NCI-H2081 treated with DMSO at 0.1 percent for 48 hours (cell line): ENCODE measurements at places on chromosomes 3 and 15.

GRCh38 chr3:13543253-13543652 is 5.7 kb upstream of the FBLN2 start:
- DNase-seq, result no peak

DNA sequence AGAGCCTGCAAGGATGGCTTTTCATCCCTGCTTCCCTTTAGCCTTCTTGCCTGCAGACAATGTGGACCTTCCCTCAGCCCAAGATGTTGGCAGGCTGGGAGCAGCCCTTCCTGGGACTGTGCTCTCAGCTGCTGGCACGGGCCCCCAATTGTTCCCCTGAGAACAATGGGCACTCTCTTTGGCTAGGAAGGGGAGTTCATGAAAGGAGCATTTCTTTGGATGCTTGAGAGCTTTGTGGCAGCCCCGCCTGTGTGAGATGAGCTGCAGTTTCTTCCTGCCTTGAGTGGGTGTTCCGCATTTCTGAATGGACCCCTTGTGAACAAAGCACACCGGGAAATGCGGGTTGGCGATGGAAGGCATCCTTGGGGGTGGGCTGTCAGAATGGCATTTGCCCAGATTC is 35.0 kb upstream of the BSN start:
- no peak for DNase-seq

DNA sequence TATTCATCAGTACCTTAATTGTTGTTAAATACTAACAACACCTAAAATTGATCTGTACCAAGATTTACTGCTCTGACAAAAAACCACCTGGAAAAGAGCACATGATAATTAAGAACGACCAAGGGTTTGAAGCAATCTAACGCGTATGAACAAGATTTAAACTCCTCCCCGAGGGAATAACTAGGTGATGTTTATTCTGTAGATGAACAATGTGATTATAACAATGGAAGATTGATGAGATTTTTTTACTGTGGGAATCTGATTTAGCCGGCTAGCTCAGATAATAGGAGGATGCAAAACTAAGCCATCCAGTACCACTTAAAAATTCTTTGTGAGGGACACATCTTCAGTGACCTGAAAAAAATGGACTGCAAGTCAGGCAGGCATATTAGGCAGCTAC is 222.1 kb downstream of the FHIT start:
- no peak for DNase-seq

DNA sequence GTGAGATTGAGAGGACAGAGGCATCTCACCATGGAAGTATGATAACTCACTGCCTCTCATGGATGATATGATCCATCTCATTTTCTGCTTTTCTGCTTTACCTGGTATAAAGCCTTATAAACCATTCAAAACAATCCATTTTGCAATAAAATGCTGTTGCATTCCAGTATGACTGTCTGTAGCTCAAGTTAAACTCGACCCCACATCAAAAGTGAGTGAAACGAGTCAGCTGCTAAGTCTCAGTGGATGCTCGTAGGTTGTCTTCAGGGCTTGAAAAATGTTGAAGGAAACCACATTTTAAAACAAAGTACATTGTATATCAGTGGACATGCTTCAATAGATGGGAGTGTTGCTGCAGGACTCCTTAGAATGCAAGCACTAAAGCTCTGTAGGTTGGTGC is 839.0 kb downstream of the TUSC7 start:
- no peak for DNase-seq

DNA sequence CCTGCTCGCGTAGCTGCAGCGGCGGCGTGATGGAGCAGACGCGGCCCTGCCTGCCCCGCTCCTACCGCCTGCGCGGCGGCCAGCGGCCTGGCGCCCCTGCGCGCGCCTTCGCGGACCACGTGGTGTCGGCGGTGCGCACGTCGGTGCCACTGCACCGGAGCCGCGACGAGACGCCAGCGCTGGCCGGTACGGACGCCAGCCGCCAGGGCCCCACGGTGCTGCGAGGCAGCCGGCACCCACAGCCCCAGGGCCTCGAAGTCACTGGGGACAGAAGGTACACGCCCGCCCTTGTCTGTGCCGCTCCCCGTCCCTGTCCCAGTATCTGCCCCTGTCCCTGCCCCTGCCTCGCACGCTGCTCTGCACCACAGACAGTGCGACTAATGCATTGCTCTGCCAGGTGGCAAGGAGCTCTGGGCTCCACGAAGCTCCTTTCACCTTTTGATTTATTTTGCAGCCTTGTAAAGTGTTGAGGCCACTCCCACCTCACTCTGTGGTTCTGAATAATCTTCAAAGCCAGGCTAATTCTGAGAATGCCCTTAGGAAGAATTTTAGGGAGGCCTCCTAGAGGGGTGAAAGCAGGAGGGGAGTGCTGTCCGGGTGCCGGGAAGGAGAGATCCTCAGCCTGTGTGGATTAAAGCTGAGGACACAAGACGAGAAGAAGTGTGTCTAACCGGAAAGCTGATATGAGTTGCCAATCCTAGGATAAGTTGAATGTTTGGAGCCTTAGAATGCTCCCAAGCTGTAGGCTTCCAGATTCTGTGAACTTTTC is 100.0 kb downstream of the THSD4 start:
- no peak for DNase-seq

DNA sequence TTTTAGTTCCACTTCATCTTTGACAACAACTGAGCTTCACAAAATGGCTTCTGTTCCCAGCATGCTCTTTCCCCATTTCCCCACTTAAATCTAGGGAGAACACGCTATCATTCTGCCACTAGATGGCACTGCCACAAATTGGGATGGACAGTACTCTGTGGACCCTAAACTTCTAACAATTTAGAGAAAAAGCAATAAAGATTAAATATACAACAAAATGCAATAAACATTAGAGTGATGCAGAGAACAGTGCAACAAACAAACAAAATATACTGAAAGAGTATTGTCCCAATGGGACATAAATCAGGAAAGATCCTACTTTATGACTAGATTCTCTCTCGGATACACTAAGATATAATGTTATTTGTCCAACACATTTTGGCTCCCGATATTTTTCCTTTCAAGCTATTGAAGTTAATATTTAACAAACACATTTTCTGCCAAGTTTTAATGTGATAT is 169.7 kb upstream of the TMCO5A start:
- DNase-seq, result no peak

GRCh38 chr3:138775254-138775595 is 59.5 kb downstream of the PIK3CB start:
- DNase-seq, result no peak

DNA sequence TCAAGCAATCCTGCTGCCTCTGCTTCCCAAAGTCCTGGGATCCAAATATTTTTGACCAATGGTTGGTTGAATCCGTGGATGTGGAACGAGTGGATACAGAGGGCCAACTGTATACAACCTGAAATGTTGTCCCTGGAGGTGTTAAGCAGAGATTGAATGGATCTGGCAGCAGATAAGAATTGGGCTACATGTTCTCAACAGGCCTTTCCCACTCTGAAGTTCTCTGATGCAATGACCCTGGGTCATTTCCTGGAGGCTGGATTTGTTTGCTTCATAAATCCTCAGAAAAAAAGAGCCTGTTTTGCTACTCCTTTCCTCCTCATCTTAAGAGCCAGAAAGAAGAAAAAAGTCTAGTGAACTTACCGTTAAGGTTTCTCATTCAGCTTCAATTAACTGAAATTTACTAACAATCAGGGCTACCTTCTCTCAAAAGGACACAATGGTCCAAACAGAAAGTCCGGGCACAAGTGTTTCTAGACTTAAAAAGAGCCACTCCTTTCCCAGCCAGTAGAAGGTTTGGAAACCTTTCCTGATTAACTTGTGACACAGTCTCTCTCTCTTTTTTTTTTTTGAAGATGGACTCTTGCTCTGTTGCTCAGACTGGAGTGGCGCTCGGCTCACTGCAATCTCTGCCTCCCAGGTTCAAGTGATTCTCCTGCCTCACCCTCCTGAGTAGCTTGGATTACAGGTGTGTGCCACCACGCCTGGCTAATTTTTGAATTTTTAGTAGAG is 6.5 kb downstream of the ARHGEF3 start:
- no peak for DNase-seq

DNA sequence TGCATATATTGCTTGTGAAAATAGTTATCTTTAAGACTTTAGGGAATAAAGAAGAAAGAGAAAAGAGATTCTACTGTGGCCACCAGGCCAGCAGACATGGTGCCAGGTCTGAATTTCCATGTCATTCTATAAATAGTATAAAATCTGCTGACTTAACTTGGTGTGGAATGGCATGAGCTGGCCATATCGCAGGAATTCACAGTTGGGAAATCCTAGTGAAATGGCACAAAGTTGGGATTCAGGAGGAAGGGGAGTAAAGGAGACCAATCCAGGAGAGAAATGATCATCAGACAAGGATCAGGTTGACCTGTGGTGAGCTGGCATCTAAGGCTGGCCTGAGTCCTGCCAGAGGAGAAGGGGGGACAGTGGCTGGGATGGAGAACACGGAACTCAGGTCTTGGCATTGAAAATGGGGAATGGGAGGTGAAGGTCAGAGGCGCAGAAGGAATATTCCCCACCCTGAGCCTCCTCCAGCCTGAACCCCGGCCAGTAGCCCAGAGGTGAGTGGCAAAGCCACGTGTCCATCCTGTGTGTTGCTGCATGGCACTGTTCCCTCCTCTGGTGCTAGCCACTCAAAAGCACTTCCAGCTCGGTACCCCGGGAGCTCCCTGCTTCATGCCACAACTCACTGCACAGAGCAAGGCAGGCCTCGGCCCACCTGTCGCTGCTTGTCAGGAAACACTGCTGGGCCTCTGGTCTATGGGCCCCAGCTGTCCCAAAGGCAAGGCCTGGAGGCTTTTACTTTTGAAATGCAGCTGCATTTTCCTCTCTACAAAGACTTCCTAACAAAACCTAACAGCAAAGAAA is 51.4 kb downstream of the SSUH2 start:
- DNase-seq, result no peak

GRCh38 chr3:45056608-45057301 is 30.7 kb downstream of the CLEC3B start:
- DNase-seq, result no peak

- no peak for DNase-seq
Measured at GRCh38 chr3:186235554-186235953, 126.5 kb downstream of the DGKG start.
